ENCODE measurements at places on chromosomes 5 and 9.

- no peak for DNase-seq
Observed at GRCh38 chr9:3898461-3899218, 372.8 kb upstream of the RFX3 start.

DNA sequence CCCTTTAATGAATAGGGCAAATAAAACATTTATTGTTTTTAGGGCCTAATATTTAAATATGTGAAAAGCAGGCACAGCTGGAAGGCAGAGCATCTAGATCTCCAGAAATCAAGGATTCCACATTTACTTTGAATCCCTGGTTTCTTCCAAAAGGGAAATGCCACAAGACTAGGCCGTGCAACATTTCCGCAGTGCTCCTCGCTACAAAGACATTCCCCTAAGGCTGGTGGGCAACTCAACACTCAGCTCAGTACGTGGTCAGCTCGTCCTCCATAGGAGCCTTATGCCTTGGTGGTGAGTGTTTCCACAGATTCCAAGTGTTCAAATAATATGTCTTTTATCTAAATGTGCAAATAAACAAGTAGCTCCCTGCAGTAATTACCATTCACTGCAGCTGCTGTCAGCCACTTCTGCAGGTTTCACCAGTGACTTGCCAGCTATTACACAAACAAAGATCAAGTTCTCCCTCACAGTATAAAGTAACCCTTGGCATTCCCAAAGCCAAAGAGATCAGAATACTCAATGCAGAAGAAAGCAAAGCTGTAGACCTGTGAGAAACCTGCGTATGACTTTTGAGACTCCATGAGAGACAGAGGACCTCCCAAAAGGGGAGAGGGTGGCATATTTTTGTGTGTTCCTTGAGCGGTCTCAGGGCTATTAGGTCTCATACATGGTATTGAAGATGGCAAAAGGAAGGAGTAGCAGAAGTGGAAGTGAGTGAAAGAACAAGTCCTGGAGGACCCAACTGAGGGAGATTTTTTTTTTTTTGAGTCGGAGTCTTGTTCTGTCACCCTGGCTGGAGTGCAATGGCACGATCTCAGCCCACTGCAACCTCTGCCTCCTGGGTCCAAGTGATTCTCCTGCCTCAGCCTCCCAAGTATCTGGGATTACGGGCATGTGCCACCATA lies 38.0 kb upstream of the TENT2 start:
- DNase-seq: no peak

GRCh38 chr5:15026011-15026893 lies 154.7 kb upstream of the ANKH start:
- no peak for DNase-seq

- DNase-seq: no peak
Observed at GRCh38 chr9:73172901-73173215, 21.2 kb downstream of the ANXA1 start.
